ENCODE measurements at places on chromosomes 3 and 15.

DNA sequence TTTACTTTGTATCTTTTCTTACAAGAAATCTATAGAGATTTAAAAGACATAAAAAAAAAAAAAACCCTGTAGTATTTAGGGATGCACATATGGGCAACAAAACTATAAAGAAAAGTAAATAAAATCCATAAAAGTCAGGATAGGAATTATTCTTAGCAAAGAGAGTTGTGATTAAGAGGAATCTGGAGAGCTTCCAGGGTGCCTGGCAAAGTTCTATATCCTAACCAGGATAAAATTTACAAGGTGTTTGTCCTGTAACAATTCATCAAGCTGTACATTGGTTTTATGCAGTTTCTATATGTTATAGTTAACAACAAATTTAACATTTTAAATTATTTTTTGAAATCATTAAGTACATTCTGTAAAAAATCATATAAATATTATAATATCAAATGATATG, 7.9 kb downstream of the SECISBP2L start:
- no peak for DNase-seq

DNA sequence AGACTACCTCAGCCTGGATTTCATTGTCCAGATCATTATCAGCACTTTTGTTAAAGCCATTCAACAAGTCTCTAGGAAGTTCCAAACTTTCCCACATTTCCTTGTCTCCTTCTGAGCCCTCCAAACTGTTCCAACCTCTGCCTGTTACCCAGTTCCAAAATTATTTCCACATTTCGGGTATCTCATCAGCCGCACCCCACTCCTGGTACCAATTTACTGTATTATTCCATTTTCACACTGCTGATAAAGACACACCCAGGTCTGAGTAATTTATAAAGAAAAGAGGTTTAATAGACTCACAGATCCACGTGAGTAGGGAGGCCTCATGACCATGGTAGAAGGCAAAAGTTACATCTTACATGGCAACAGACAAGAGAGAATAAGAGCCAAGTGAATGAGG, 1198.3 kb upstream of the ALCAM start:
- DNase-seq: no peak

GRCh38 chr3:42159147-42159546, 68.0 kb downstream of the TRAK1 start:
- DNase-seq: no peak

GRCh38 chr3:155302891-155303290, 9.4 kb upstream of the STRIT1 start:
- no peak for DNase-seq

GRCh38 chr3:64010199-64010598, 13.1 kb downstream of the PSMD6 start:
- DNase-seq: no peak

GRCh38 chr15:46523701-46524100, 888.9 kb downstream of the SQOR start:
- DNase-seq: no peak
